ENCODE measurements at places on chromosomes 3 and 15.

DNA sequence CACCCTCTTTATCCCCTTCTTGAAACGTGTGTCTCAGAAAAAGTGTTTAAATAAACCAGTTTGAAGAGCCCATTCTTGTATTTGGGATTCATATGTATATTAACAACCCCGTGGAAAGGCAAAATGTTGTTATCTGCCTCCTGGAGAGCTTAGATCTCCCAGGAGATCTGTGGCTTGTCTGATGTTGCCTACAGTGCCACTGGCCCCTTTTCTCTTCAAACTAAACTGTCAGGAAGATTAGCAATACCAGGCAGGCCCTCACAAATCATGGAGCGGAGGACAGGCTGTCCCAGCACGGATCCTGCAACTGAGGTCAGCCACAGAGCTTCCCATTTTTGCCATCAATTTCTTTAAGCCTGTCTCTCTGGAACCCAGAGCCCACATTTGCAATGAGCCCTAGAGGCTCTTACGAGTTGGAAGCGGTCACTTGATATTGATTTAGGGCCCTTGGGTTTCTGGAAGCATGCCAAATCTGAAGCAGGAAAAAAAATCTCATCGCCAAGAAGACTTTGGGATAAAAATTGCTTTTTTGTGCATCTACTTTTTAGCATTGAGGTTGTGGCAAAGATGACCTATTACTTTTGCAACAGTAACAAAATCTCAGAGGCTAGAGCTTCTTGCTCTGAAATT, 234.1 kb downstream of the OPA1 start:
- DNase-seq, result no peak

DNA sequence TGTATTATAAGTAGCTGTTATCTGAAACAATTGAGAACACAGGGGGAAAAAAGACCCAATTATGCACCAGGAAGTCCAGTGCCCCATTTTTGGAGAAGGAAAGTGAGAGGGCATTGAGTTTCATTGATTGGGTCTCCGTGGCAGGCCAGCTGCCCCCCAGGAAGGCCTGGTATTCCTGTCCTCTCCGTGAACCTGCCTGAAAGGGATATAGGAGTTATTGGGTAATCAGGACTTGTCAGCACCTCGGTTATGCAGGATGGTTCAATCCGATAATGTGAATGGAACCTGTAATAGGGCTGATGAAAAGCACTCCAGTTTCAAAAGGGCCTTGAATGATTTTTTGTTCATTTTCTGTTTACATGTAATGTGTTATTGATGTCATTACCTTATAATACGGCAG, 122.0 kb upstream of the RARB start:
- no peak for DNase-seq

DNA sequence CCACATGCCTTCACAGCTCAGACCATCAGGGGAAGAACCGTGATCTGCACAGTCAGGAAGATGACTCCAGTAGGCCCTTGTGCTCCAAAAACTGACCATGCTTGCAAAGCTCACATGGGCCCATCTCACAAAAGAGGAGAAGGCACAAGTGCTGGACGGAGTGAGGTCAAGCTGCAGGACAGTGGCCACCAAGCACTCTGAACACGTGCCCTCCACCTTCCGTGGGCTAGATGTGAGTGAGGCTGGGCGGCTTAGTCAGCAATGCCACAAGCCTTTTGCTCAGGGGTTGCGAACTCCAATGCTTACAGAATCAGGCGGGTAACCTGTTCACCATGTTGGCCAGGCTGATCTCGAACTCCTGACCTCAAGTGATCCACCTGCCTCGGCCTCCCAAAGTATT, 70.9 kb downstream of the SCN5A start:
- no peak for DNase-seq

DNA sequence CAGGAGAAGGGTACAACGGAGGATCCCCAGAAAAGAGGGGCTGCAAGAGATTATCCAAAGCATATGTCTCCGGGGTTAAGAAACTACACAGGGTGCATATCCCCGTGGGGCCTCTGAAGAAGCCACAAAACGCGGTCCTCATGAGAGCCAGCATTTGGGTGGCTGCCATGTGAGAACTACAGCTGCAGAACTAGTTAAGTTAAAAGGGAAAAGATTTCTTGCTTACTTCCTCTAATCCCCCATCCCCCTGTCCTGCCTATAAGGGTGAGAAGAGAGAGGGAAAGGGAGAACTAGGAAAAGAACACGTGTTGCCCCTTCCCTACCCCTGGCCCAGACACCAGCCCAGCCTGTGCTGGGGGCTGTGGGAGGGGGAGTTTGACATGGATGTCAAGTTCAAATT, 70.4 kb upstream of the PCSK6 start:
- no peak for DNase-seq

DNA sequence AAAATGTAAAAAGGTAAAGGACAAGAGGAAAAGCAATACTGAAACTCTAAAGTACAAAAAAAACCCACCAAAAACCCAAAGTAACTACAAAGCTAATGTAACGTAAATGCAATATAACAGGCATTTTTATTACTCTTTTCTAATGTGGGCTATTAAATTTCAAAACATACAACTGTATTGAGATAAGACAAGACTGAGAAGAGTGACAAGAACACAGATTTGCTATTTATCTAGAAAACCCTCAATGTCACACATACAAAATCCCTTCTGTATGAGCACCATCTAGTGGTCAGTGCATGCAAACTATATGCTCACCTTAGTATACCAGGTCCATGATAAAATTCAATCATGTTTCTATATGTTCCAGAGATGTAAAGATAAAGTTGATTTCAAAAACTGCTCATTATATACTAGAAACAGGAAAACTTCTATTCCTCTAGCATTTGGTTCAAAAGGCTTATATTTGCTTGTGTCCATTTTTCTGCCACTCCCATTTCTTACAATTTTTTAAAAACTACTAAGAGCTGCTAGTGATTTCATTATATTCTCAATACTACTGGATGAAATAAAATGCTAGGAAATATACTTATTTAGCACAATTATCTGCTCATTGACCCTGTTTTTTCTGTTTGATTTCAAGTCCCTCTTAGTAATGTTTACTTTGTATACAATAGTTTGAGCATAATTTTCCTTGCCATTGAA, 111.4 kb downstream of the DLG1 start:
- DNase-seq, result peak; percentile 30

GRCh38 chr3:108297647-108298046, 1.3 kb downstream of the HHLA2 start:
- no peak for DNase-seq

DNA sequence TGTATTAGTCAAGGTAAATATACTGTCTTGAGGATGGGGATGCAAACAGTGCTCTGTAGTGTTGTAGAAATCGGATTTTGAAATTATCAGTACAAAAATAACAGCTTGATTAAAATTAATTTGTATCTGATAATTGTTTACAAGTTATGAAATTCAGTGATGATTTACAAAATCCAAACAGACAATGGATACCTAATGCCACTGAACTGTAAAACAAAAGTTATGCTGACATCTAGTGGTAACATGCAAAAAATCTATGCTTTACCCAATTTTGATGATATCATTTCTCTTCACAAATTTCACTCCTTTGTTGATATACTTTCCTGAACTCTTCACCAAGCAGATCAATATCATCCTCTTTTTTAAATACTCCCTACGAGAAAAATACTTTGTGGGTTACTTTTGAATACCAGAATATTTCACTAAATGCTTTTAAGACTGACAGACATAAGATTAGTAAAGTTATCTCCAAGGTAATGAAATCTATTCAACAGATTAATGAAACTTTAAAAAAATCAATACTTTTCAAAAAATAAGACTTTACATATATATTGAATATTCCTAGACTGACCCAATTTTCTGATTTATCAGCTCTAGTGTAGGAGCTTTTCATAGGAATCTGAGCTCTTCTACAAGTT, 36.0 kb downstream of the MNS1 start:
- no peak for DNase-seq

DNA sequence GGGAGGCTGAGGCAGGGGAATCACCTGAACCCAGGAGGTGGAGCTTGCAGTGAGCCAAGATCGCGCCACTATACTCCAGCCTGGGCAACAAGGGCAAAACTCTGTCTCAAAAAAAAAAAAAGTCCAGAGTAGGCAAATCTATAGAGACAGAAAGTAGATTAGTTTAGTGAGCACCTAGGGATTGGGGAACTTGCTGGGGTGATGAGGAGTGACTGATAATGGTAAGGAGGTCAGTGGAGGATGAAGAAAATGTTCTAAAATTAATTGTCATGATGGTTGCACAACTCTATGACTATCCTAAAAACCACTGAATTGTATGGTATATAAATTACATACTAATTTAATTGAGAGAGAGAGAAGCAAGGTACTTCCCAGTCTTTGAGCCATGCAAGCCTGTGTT, 27.8 kb upstream of the LYZL4 start:
- no peak for DNase-seq

DNA sequence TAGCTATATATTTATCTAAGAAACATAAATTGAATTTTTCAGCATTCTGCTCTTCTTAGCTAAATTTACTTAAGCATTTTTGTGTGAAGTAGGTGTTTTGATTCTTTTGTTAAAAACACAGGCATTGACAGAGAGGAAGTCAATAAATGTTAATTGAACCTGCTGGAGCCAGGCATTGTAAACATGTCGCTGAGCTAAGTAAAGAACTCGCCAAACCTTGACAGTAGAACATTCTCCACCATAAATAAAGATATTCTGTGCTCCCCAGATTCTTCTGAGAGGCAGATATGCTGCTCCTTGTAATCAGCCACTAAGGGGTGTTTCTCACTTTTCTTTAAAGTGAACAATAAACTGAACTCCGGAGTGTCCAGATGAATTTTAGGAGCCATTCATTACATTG, 38.4 kb downstream of the SYNM start:
- DNase-seq, result no peak

DNA sequence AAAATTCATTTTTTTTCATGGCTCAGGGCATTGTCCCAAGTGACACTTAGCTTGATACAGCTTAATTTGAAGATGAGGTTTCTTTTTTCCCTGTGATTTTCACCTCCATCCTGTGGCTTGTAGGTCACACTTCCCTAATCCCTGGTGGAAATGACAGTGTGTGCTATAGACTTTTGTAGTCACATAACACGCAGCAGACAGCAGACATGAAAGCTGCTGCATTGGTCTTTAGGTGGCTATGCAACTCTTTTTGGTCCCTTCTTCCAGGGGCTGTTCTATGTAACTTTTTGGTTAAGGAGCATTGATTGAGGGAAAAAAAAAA, 38.8 kb downstream of the TRAK1 start:
- DNase-seq, result no peak

DNA sequence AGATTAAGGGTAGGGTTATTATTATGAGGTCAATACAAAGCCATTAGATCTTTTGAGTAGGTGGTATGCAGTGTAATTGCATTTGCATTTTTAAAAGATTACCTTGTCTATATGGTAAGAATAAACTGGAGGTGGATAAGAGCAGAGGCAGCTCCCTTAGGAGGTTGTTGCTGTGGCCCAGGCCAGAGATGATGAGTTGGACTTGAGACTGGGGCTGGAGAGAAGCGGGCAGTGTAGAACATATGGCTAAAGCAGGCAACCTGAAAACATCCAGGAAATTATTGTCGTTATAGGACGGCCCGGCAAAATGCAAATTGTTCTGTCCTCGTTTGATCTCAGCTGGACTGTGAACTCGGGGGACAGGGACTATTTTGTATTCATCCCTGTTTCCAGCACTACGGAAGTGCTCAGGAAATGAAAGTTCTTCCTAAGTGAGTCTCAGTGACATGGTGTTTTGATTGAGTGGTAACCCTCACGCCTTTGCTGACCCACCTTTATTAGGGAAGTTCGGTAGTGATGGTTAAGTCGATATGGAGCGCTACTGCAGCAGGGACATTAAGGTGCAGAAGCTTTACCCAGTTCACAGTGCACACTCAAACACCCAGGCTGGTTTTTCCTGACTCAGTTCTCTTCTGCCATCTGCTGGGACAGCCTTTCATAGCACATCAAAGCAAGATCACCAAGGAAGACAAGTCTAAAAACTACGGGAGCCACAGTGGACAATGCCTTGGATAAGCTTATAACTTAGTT, 27.2 kb upstream of the VPS33B start:
- peak; percentile 21 for DNase-seq

DNA sequence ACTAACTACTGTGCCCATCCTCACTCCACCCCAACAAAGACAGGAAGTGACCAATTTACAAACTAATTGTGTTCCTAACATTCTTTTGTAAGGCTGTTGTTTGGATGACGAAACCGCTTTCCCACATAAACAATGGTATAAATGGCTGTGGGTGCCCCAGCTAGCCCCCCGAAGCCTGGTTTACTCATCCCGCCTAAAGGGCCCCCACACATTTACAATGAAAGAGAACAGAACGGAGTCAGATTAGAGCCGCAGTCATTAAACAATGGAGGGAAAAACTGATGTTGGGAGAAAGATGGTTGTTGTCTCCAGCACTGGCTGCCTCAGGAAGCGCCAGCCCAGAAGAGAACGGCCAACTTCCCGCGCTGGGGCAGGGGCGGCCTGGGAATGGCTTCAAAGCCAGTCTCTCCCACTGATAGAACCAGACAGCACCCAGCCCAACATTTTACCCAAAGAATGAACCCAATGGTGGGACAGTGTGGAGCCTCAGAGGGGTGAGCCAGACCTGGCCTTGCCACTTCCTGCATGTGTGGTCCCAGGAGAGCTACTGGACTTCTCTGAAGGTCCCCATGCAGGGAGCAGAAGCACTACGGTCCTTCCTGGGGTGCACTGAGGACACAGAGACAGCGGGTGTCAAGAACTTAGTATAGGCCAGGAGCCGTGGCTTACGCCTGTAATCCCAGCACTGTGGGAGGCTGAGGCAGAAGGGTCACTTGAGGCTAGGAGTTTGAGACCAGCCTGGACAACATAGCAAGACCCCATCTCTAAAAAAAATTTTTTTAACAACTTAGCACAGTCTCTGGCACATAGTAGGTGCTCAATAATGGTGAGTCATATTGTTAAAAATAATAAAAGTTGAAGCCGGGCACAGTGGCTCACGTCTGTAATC, 75.8 kb upstream of the GATA2 start:
- DNase-seq, result no peak

GRCh38 chr3:30621576-30621975, 15.2 kb downstream of the TGFBR2 start:
- DNase-seq, result no peak

DNA sequence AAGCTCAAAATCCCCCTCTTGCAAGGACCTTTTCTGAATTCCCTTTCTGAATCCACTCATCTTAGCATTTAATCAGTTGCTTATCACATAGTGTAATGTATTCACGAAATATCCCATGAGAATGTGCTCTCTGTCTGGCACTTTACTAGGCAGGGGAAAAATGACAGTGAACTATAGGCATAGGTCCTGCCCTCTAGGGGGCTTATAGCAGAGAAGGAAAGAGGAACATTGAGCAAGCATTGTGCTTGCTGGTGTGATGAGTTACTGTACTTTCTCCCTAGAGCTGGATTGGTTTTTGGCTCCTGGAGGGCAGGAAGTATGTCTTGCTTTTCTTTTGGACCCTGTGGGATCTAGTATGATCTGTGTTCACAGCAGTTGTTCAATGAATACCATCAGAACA, 26.5 kb downstream of the DUOX2 start:
- DNase-seq, result no peak

Data from fibroblast of skin of left biceps (primary cell).